ENCODE measurements at places on chromosomes 5 and 9.

- DNase-seq: no peak
Observed at GRCh38 chr9:136501686-136502085, 18.8 kb upstream of the SEC16A start.

- DNase-seq: no peak
Observed at GRCh38 chr5:59711310-59711709, 182.2 kb downstream of the PDE4D start.

- no peak for DNase-seq
Observed at GRCh38 chr5:124207118-124207517, 539.3 kb downstream of the ZNF608 start.

- DNase-seq: no peak
Observed at GRCh38 chr9:38073882-38074281, 4.9 kb upstream of the SHB start.

Data from COR-L47 (cell line).